ENCODE measurements at places on chromosomes 7 and 10.

- no peak for DNase-seq
Observed at GRCh38 chr7:28984631-28985030, 26.5 kb upstream of the TRIL start.

- no peak for DNase-seq
Observed at GRCh38 chr10:3208481-3209406, 36.2 kb upstream of the PITRM1 start.

DNA sequence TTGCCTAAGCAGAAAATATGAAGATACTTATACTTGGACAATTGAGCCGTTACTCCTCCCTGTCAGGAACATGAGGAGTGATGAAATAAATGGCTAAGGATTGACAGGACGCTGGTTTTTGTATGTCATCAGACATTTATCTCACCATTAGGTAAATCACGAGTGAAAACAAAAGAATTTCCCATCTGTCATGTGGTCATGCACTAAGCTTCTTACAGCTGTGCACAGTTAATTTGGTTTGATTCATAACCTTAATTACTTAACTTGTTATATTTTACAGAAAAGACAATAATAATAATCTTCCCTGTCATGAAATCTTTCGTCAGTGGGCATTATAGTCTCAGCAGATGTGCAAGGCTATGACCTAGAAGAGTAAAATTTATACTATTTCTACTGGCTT is 266.5 kb downstream of the HGF start:
- no peak for DNase-seq

GRCh38 chr10:88228130-88228529 is 355.0 kb downstream of the RNLS start:
- no peak for DNase-seq

- DNase-seq: no peak
Observed at GRCh38 chr7:50717181-50717580, 65.5 kb downstream of the GRB10 start.

- no peak for DNase-seq
Observed at GRCh38 chr10:13712837-13713581, 126.2 kb downstream of the PRPF18 start.

- no peak for DNase-seq
Observed at GRCh38 chr10:82618007-82618406, 743.0 kb downstream of the NRG3 start.

GRCh38 chr7:70907259-70908247 is 224.4 kb upstream of the GALNT17 start:
- DNase-seq: no peak
